ENCODE measurements at places on chromosomes 16 and 17.

- peak; percentile 72 for DNase-seq
Measured at GRCh38 chr17:5437721-5438317, 1.1 kb downstream of the C1QBP start.

DNA sequence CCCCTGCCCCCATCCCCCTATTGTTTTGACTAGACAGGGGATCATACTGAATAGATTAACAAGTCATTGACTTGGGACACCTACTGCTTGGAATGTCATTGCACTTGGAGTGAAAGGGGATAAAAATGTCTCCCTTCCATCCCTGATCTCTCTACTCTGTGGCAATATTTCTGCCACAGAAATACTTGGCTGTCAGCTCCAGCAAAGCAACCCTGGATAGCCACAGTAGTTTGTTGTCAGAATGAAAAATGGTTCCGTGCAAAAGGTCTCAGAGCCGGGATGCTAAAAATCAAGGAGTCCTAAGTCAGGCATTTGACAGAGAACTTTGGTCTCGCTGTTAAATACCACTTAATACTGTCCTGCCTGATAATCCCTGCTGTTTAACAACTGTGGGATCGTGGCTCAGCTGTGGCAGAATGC, 722.0 kb upstream of the SOX9 start:
- no peak for DNase-seq

GRCh38 chr16:11090232-11090631, 145.9 kb downstream of the CLEC16A start:
- no peak for DNase-seq

DNA sequence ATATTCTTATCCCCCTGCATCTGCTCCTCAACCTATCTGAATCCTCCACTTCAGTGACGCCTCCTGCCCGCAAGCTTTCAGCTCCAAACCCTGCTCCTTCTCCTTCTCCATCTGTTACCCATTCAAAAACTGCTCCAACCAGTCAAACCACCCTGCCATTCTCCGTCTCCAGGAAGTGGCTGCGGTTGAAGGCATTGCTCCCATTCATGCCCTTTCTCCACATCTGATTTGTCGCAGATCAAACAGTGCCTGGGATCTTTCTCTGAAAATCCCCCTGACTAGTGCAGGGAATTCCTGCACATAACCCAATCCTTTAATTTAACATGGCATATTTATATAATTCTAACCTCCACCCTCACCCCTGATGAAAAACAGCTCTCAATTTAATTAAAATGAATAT, 56.3 kb downstream of the SLFN5 start:
- DNase-seq: no peak

GRCh38 chr17:7215652-7216180, 3.9 kb downstream of the DLG4 start:
- peak; percentile 55 for DNase-seq

DNA sequence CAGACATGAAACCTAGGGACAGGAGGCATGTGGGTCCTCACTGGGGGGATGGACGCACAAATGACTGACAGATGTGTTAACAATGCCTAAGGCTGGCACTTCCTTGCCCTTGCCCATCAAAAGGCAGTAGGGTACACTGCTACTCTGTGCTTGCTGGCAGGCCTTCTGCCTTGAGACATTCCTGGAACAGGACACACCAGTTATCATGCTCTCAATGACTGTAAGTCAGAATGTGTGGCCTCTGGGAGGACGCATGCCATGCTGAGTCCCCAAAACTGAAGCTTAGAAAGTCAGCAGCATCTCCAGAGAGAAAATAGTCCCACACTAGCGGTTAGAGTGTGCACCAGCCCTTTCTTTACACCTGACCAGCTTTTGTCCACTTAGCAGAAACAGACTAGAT, 16.1 kb upstream of the SREBF1 start:
- no peak for DNase-seq

- DNase-seq: peak; percentile 20
Measured at GRCh38 chr17:53629188-53629587, 193.5 kb upstream of the KIF2B start.

All from GM23248 (cell line).